ENCODE measurements at places on chromosomes 1 and 21.

DNA sequence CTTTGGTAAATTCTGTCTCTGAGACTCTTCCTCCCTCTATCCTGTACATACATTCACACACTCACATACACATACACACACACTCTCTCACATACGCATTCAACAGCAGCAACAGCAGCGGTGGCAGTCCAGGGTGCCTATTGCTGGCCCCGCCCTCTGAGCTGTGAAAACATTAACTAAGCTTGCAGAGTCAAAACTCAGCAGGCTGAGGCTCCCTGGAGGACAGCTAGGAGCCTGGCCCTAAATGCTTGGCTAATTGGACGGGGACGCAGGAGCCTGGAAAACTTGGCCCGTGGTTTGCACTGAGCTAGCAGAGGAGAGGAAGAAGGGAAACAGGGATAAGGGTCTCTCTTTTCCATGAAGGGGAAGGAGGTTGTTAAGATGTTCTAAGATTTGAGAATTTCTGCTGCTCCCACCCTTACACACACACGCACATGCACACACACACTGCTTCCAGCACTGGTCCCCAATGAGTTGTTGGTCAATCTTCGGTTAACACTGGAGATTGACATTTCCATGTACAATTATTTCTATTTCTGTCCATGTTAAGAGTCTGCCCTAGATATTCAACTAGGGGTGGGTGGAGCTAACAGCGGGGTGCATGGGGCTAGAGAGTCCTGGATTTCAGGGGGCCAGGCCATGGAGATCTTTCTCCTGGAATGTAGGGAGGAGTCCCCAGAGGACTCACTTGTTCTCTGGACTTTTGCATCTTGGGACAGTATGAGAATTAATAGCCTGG is 94.2 kb downstream of the PLXNA2 start:
- no peak for DNase-seq

- no peak for DNase-seq
Measured at GRCh38 chr1:1391225-1391624, 7.9 kb downstream of the CCNL2 start.

GRCh38 chr1:172140072-172140471 is 280.4 kb upstream of the C1orf105 start:
- DNase-seq = no peak

DNA sequence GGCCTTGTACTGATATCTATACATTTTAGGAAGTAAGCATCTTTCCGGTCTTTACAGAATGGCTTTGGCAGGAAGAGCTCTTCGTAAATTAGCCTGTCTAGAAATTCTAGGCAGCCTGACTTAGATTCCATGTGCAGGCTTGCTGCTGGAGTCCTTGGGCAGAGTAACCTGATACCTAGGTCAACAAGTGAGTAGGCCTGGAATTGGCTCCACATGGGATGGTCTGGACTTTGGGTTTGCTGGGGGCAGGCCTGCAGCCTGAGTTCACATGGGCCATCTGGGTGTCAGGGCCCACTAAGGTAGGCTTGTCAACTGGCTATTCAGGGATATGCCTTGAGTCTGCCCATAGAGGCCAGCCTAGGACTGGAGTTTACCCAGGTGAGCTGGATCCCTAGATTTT is 59.6 kb upstream of the CYYR1 start:
- DNase-seq = no peak

All from EH (cell line).